ENCODE measurements at places on chromosomes 16 and 17.

GRCh38 chr16:67183627-67184452 lies at the start of gene MATCAP1:
TSS of gene MATCAP1 (minus strand) at chr16:67183963. CDS start at chr16:67180610, 3,353 bp downstream.
- DNase-seq, result peak; percentile 92

GRCh38 chr16:64475627-64476351 lies 646.1 kb downstream of the CDH11 start:
- no peak for DNase-seq

DNA sequence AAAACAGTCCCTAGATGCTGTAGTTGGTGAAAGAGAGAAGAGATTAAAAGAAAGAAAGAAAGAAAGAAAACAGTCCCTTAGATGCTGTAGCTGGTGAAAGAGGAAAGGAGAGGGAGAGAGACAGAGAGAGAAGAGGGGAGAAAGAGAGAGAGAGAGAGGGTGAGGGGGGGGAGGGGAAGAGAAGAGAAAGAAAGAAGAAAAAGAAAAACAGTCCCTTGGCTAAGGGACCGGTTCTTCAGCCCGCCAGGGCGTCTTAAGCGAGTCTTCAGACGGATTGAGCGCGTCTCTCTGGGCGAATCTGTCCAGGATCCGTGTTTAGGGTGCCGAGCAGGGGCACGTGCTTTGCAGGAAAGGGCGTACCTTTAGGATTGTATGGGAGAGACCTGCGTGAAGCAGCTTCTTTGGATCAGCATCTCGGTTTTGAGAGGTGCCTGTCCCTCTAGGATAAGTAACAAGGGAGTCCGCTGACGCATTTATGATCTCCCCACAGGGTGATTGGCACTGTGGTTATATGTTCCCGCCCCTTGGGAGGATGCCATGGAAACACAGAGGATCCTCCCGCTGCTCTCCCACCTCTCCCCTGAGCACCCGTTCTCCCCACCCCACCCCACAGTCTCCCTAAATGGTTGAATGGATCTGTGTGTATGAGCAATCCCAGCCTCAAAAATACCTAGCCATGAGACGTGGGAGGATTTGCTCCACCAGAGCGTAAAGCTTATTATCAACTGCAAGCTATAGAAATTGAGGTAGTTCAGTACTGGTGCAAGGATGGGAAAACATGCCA lies 16.7 kb downstream of the GNGT2 start:
- DNase-seq, result no peak

DNA sequence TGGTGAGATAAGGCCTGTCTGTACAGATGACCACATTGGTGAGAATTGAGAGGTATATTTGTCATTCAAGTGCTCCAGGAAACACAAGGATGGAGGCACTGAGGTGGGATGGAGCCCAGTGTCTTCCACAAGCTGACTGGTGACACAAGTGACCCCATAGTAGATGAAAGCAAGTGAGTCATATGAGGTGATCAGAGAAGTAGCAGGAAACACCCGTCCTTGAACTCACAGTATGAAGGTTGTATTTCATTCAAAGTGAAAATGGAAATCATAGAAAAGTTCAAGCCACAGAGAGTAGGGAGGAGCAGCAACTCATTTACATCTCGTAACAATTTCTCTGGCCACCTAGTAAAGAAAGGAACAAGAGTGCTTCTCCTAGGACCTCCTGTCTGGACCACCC lies 609.8 kb downstream of the HS3ST4 start:
- no peak for DNase-seq

GRCh38 chr16:51180719-51181502 lies 29.8 kb upstream of the SALL1 start:
- no peak for DNase-seq

GRCh38 chr17:4960279-4960922 lies 7.2 kb downstream of the SPAG7 start:
- DNase-seq, result no peak

- DNase-seq, result no peak
Measured at GRCh38 chr17:9181640-9182039, 160.3 kb downstream of the NTN1 start.

GRCh38 chr17:50847566-50847965 lies 12.2 kb downstream of the WFIKKN2 start:
- DNase-seq, result no peak

- DNase-seq, result no peak
Measured at GRCh38 chr17:82392209-82392920, 20.8 kb downstream of the UTS2R start.

DNA sequence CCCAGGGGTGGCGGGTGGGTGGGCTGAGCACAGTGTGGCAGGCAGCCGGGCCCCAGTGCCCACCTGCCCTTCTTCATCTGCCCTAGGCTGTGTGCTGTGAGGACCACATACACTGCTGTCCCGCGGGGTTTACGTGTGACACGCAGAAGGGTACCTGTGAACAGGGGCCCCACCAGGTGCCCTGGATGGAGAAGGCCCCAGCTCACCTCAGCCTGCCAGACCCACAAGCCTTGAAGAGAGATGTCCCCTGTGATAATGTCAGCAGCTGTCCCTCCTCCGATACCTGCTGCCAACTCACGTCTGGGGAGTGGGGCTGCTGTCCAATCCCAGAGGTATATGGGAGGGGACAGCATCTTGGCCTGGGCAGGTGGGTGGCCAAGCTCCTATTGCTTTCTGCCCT lies 6.4 kb downstream of the GRN start:
- no peak for DNase-seq

DNA sequence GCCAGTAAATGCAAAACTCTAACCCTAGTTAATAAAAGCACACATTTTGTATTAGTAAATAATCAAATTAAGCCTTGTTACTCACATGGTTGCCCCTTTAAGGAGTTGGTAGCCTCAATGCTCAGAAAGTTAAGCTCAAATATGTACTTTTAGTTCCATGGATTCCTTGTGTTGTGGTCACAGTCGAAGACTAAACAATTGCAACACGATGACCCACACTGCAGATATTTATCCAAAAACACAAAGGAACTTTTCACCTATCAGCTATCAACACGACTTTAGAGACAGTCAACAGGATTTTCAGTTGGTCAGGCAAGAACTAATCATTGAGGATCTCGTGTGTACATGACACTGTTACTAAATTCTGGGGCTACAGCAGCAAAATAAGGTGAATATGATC lies 47.4 kb upstream of the NUDT7 start:
- no peak for DNase-seq

DNA sequence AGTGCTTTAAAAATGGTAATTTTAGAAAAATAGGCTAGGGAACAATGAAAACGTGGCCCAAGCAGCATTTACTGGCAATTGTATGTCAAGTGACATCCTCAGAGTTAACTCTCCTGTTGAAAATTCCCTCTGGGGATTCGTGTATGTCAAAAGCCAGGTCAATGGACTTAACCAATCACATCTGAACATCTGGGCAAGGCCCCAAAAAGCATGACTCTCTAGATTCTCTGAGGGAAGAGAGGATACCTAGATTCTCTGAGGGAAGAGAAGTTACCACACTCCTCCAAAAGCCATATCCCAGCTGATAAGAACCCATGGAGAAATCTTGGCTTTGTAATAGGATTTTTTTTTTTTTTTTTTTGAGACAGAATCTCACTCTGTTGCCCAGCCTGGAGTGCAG lies 23.5 kb downstream of the NFE2L1 start:
- no peak for DNase-seq

GRCh38 chr17:83057793-83058265 lies 21.6 kb upstream of the METRNL start:
- DNase-seq, result no peak

DNA sequence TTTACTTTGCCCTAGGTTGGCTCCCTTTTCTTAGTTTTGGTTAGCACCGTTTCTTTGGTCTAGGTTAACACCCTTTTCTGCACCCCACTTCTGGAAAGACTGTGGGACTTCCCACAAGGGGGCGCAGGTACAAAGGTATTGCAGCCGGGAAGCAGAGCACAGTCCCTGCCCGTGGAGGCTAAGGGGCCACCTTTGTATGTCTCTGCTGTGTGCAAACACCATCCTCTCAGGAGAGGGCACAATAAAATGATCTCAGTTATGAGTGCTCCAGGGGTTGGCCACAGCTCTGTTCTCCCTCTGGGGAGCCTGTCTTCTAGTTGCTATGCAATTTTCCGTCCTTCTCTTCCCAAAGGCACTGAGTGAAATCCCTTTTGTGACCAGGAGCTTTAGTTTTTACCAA lies 28.4 kb upstream of the TMC5 start:
- peak; percentile 26 for DNase-seq

DNA sequence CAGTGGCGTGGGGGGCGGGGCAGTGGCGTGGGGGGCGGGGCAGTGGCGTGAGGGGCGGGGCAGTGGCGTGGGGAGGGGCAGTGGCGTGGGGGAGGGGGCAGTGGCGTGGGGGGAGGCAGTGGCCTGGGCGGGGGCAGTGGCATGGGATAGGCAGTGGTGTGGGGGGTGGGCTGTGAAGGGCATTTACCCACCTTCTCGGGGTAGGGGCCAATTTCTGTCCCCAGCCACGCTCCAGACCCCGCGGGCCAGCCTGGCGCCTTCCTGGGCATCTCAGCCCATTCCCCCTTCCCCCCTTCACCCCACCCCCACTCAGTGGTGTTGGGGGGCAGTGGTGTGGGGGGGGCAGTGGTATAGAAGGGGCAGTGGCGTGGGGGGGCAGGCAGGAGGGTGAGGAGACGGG lies 92.7 kb downstream of the LITAF start:
- no peak for DNase-seq

DNA sequence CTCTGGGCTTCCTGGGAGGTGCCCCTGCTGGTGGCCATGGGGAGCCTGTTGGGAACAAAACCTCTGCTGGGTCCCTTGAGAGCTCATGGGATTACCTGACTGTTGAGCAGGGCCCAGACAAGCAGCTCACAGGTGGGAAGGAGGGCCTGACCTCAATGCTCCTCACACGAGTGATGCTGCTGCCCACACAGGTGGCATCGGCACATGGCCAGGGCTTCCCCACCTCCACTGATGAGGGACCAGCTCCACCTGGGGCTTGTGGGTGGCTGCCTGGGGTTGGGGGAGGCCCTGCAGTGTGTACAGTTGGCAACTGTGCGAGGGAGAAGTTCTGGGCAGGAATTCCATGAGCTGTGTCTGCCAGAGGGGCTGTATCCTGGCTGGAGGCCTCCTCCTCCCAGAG lies 87.8 kb upstream of the NLRP1 start:
- DNase-seq, result no peak

Data from stimulated activated CD4-positive, alpha-beta T cell treated with anti-CD3 and anti-CD28 coated beads, Interleukin-12 subunit alpha, Interleukin-12 subunit beta, amount 100 ng/mL, for 48 hours (primary cell).